ENCODE measurements at places on chromosomes 6 and 20.

DNA sequence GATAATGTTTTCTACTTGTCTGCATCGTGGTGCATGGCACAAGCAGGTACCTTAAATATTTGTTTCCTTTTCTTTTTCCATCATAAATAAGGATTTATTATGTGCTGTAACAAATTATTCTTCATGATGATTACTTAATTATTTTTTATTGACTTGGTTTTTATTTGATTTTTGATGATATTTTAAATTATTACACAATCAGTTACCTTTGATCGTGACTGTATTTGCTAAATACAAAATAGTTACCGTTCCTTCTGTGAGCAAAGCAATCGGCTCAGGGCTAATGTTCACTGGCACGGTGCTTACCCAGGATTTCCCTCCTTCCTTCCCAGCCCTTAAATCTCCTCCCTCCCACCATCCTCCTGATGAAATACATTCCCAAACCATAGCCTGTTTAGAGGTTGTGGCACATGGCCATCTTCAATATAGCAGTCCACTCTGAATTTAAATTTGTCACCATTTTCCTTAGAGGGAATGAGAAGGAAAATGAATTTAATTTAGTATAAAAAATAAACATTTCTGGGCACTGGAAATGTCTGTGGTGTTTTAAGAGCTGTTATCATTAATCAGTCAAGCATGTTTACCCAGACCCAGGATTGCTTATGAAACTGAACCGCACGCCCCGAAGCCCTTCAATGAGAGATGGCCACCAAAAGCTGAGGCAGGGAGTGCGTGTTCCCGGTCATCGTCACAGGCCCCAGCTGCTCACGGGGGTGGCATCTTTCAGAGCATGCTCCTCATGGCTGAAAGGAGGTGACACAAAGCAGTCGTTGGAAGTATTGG, 23.0 kb upstream of the EXOC2 start:
- no peak for DNase-seq

GRCh38 chr6:109676724-109677123, 14.3 kb downstream of the AK9 start:
- DNase-seq: no peak

DNA sequence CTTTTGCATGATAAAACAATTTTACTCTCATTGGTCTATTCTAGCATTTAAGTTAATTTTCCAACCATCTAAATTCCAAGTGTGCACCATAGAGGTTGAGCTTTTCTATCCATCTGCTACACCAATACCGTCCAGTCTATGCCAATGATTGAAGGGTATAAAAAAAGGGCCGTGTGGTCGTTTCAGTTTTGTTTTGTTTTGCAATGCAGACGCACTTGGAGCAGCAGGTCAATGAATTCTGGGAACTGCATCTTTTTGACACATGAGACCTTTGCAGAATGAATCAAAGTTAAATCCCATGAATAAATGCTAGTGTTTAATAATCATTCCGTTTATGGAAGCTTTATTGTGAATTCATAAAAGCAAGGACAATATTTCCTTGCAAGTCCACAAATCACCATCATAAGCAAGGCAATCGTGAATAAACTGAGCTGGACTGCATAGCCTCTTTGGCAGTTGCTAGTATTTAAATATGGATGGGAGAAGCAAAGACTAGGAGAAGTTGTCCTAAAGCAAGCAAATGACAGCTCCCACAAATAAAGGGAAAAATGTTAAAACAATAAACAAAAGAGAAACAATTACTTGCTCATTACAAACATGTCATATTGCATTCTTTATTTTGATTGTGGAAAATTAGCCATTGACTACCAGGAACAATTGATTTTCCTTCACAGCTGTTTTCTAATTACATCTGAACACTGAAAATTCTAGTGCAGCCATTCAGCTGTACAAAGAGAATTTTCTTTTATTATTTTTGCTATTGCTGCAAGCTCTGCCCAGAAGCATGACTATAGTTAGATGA, 649.7 kb upstream of the GJE1 start:
- DNase-seq: no peak

DNA sequence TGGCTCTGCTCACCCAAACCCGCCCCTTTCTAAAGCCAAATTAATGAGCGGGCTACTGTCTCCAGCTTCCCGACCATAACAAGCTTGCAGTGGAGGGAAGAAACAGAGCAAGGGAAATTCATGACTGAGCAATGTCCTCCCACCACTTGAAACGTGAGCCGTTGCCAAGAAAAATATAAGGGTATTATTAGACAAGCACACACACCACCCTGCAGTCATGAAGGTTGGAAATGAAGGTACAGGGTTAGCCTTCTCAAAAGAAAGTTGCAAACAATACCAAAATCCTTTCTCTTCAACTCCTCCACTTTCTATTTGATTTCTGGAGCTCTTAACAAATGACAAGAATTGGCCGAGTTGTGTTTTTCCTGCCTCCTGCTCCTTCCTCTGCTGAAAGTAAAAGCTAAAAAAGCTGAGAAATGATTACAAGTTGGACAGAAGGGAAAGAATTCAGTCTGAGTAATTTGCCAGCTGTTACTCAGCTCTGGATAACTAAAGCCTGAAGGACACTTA, 151.1 kb upstream of the B3GAT2 start:
- DNase-seq: no peak

DNA sequence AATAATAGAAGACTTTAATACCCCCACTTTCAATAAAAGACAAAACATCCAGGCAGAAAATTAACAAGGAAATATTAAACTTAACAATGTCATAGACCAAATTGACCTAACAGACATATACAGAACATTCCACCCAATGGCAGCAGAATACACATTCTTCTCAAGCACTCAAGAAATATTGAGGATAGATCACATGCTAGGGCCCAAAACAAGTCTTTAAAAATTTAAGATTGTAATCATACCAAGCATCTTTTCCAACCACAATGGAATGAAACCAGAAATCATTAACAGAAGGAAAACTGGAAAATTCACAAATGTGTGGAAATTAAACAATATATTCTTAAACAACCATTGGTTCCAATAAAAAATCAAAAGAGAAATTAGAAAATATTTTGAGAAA, 161.0 kb downstream of the COL12A1 start:
- no peak for DNase-seq

DNA sequence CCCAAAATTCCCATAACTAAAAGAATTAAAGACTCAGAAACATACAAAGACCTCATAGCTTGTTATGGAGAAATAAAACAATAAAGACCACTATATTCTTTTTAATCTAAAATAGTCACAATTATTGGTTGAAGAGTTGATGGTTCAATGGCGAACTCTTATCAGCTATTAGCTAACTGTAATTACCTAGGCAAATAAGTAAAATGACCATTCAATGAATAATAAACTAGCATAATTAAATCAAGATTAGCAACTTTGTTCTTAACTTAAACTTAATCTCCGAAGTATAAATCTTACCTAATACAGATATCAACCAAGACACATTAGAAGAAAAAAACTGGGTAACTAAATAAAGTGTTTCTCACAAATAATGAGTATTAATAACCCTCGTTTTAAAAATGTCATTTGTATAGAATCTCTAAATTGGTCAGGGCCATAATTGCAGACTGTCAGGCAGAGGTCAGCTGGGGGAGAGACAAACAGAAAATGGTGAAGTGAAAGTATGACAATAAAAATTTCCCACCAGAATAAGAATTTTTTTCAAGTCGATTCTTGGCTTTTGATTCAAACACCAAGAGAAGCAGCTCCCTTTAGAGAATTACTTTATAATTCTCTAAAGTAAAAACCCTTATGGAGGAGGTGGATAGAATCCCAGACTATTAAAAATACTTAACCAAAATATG, 1.7 kb downstream of the FKBP5 start:
- DNase-seq: no peak

- DNase-seq: no peak
These were observed 238.6 kb downstream of the LRFN2 start for GRCh38 chr6:40348591-40348990.

DNA sequence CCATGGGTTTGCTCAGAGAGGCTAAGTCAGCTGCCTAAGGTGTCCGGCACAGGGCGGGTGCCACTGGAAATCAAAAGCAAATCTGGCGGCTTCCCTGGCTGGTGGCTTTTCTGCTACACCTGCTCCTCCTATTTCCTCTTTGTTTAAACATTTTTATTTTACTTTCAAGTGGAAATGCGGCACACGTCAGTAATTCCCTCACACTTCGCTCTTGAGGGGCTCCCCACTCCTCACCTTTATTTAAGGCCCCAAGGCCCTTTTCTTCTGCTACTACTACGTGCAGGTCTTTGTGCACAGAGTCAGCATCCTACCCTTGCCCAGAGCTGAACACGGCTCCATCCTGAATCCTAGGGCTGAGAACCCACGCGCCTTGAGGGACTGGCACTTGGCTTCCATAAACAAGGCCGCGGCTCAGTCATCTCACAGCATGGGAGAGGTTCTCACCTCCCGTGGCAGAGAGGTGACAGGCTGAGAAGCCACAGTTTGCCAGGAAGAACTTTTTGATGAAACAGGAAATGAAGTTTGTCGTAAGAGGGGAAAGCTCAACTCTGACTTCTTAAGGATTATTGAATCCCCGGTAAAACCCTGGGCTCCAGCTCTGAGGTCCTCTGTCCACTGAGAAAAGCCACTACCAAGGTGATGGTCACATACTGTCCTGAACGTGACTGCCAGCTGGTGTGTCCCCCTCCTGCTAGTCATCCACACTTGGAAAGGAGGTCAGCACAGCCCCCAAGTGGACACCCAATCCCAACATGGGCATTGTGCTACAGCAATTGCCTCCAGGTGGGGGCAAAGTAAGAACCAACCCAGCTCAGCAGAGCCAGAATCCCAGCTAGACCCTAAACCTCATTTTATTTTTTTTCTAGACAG, 48.0 kb downstream of the NFATC2 start:
- no peak for DNase-seq

- no peak for DNase-seq
These were observed 172.5 kb downstream of the HTR1B start for GRCh38 chr6:77290798-77291197.

DNA sequence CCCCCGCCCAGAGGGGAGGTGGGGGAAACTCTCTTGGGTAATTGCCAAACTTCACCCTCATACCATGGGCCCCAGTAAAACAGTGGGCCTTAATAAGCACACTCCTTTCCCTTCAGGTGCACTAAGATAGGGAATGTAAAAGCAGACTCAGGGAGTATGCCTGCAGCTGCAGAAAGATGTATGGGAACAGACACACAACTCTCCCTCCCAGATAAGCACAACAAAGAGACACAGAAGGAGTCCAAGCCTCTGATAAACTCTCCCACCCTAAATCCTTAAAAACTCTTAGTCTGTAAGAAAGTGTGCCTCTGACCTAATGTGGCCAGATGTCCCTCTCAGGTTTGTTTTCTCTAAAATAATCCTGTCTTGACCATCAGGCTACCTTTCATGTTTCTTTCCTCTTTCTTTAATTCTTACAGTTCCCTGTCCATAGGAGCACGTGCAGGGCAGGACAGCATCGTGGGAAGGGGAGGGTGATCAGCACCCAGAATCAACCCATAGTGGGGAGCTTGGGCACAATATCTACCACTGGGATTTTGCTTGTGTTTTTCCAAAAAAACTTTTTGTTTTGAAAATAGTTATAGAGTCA, 11.3 kb upstream of the CTCFL start:
- DNase-seq: no peak

GRCh38 chr20:34791289-34792020, 34.0 kb downstream of the NCOA6 start:
- DNase-seq: no peak

GRCh38 chr20:47004179-47004578, 109.5 kb downstream of the EYA2 start:
- no peak for DNase-seq

DNA sequence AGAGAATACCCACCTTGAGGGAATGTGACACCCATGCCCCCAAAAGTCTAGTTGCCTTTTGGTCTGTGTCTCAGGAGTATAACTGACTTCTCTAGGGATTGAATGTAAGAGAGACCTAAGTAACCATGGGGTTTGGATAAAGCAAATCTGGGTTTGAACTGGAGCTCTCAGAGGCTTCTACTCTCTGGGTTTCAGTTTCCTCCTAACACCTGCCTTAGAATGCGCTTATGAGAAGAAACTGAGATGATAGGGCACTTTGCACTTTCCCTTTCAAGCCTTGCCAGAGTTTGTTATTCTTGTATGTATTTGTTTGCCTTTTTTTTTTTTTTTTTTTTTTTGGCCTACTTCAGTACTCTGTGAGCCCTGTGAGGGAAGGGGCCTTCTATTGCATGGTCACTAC, 19.4 kb downstream of the SDHAF4 start:
- no peak for DNase-seq

- DNase-seq: no peak
These were observed 251.5 kb downstream of the TFAP2A start for GRCh38 chr6:10163203-10163962.

- no peak for DNase-seq
These were observed 56.3 kb upstream of the OLIG3 start for GRCh38 chr6:137550535-137550934.

All from dorsolateral prefrontal cortex (tissue), 122 donors.